ENCODE measurements at places on chromosomes 2 and 18.

DNA sequence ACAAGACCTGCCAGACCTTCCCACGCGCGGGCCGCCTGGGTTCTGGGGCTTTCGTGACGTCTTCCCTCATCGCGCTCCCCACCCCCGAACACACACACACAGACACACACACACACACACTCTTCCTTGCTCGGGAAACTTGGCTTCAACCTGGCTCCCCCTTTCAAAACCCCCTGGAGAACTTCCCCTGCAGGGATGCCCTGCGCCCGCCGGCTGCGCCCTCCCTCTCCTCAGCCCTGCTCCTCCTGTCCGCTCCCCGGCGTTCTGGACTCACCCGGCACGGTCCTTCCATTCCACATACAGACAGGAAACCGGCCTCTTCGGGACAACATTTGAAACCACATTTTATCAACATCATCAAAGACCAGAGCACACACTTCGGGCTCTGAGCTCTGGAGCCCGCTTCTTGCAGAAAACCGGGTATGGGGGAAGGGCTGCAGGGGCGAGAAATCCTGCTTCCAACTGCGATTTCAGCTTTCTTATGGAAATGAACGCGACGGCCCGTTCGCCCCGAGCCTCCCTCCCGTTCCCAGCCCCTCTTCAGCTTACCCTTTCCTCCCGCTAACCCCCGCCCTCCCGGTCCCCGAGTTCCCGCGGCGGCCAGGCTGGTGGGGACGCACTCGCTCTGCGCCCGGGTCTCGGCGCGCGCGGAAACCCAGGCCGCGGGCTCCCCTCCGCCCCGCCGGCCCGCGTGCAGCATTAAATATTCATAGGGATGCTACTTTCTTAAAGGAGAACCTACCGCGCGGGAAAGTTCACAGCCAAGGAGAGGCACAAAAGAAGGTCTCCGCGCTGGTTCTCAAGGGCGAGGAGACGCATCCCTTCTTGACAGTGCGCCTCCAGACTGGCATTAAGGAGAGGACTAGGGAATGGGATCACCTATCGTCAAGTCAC is 18.3 kb downstream of the POU3F3 start:
- no peak for DNase-seq

GRCh38 chr18:49169037-49169521 is 218.3 kb upstream of the SMAD7 start:
- DNase-seq: no peak

- no peak for DNase-seq
Observed at GRCh38 chr18:48468151-48468550, 59.0 kb upstream of the ZBTB7C start.

DNA sequence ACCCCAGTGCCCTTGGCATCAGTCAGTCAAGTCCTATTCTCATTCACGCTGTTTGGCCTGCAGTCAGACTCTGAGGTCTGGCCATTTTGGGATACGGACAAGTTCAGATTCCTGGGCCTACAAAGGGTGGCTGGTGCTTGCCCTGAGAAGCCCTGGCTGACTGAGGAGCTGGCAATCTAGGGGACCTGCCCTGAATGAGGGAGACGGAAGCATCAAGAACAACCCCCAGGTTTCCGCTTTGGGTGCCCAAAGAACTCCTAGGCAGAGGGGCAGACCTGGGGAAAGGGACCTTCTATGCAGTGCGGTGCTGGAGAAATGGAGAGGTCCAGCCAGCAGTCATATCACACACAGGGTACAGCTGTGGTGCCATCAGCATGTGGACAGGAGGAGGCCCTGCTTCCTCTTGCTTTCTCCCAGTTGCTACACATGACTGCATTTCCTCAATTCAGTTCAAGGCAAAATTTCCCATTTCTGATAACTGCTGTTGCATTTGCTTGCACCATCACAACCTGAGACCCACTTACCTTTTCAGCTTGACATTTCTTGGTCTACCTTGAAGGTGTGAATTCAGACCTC is 70.9 kb upstream of the LGALSL start:
- no peak for DNase-seq

DNA sequence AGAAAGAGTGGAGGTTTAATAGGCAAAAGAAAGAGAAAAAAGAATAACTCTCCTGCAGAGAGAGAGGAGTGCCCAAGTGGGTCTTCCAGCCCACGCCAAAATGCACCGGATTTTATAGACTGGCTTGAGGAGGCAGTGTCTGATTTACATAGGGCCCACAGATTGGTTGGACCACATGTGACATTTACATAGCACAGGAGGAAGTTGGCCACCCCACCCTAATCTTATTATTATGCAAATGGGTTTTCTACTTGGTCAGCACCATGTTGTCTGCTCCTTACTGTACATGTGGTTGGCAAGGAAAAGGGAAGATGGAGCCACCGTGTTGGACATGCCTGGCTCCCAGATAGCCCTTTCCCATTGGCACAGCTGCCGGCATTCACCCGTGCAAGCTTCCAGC is 56.8 kb downstream of the SP110 start:
- DNase-seq: no peak

DNA sequence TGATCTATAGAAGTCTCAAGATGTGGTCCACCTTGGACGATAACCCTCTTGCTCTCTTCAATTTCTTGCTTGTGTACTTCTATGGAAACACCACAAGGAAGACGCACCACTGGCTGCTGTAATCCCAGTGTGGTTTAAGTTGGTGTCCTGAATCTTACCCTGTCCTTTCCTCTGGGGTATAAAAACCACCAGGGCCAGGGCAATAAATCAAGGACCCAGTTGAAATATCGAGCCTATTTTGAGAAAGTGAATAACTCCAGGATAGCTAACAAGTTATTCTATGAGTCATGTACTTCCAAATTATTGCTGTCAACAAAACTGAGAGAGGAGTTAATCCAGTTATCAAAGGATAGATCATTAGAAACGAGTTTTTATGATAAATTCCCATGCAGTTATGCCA is 137.0 kb downstream of the RND3 start:
- no peak for DNase-seq

GRCh38 chr2:63698786-63699548 is 110.2 kb downstream of the MDH1 start:
- no peak for DNase-seq

DNA sequence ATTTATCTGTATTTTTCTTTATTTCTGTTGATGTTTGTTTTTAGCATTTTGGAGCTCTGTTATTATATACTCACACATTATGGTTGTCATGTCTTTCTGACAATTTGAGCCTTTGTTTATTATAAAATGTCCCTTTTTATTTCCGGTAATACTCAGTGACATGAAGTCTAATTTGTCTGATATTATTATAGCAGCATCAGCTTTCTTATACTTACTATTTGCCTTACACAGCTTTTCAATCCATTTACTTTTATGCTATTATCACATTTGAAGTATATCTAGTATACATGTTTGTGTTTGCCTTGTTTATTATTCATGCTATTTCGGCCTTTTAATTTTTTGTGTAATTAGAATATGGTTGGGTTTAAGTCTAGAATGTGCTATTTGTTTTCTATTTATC is 430.6 kb upstream of the FANCL start:
- no peak for DNase-seq

Measured in esophagus squamous epithelium (tissue), 5 donors.